ENCODE measurements at places on chromosomes 12 and 14. TPM values are rescaled to one million over a fixed set of nuclear protein-coding genes. Genes with fewer than 3 reads are reported as not detected.

The HNF1A gene
- not detected for total RNA-seq

DNA sequence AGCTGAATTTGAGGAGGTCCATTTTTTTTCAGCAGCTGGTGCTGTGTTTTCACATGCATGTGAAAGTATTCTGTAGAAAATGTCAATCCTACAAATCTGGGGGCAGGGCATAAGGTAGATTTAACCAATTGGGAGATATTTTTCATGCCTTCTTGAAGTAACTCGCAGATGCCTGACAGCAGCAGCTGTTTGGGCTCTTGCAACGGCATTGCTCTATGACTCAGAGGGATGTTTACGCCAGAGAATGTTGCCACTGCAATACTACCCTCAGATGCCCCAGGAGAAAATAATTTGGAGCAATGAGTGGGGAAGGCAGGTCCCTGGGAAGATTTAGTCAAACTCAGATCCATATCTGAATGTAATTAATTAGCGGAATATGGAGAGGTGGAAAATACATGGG is 42.5 kb upstream of the MYBPC1 start:
- DNase-seq: peak; percentile 27

DNA sequence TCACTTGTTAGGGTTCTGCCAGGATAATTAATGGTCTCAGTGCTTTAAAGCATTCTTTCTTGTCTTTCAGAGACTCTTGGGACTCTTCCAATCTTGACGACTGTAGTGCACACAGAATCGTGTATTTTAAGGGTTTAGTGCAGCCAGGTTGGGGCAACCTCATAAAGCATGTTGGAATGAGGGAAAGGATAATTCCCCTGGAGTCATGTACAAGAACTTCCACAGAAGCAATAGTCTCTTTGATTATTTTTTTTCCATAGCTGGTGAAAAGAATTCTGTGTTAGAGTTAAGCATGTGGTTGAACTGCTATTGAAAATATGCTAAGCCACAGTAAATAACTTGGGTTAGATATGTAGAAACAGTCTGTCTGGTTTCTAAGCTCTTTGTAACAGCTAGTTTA is 246.8 kb upstream of the DAAM1 start:
- no peak for DNase-seq

GRCh38 chr14:78764240-78764639 is 594.1 kb downstream of the NRXN3 start:
- DNase-seq: no peak

DNA sequence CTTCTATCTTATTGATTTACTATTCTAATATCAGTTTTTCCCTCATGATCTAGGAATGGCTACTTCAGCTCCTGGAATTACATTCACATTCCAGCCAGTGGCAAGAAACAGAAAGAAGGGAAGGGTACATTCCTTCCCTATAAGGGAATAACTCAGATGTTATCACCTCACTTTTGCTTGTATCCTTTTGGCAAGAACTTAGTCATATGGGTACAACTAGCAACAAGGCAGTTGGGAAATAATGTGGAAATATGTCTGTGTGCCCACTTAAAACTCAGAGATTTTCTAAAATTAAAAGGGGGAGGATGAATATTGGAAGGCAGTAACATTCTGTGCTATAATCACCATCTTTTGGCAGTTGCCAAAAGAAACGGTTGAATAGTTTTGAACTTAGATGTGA is 85.6 kb downstream of the MSRB3 start:
- no peak for DNase-seq

DNA sequence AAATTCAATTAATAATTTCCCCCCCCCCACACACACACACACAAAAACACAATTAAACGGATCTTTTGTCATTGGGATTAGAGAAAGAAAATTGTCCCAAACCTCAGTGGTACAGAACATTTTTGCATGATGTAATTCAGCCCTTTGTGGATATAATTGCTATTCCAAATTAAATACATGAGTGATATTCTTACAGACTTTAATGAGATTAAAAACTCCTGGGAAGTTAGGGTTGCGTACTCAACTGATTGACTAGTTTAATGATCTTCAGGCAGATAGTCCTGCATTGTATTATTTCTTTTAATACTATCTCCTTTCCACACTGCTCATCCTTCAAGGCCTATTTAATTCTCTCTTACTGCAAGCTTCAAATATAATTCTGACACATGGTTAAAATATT is 711.8 kb upstream of the LRFN5 start:
- DNase-seq: no peak

DNA sequence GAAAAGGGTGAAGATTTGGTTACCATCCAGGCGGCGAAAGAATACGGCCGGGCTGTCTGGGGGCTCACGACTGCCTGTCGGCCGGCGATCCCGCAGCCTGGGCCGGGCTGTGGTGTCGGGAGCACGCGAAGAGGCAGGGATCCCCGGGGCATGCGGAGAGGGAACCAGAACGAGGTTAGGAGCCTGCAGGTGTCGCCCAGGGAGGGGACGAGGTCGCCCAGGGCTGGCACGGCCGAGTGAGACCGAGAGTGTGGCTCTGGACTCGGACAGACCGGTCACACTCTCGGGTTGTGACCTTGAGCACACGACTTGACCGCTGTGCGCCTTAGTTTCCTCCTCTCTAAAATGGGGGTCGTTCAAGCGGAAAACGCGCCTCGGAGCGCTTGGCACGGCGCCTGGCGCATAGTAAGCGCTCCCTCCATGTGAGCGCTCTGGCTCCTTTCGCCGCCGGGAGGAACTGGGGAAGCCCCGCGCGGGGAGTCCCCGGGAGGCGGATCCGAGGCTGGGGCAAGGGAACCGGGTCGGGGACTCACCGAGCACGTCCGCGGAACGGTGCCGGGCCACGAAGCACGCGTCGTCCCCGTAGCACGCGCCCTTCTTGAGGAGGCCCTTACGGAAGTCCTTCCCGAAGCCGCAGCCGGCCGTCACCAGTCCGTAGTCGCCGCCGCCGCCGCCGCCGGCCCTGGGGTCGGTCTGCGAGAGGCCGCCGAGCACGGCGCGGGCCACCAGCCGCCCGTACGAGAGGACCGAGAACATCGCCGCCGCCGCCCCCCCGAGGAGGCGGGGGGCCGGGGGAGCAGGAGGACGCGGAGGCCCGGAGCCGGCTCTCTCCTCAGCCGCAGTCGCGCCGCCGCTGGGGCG is 612 bp downstream of the PPTC7 start:
- peak; percentile 59 for DNase-seq

DNA sequence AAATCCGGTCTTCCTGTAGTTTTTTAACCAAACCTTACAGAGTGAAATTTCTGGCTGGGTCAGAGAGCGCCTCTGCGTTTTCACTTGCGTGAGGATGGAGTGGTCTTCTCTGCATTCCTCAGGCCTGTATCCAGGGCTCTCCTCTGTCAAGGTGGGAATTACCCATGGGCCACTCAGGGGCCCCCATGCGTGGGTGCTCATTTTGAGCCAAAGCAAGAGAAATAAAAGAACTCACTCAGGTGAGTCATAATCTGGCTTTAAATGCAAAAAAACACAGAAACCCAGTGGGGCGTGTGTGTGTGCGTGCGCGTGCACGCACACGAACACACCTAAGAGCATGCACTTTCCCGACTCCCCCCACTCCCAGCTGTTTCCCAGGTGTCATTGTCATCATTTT is 104.0 kb upstream of the PWP1 start:
- no peak for DNase-seq

DNA sequence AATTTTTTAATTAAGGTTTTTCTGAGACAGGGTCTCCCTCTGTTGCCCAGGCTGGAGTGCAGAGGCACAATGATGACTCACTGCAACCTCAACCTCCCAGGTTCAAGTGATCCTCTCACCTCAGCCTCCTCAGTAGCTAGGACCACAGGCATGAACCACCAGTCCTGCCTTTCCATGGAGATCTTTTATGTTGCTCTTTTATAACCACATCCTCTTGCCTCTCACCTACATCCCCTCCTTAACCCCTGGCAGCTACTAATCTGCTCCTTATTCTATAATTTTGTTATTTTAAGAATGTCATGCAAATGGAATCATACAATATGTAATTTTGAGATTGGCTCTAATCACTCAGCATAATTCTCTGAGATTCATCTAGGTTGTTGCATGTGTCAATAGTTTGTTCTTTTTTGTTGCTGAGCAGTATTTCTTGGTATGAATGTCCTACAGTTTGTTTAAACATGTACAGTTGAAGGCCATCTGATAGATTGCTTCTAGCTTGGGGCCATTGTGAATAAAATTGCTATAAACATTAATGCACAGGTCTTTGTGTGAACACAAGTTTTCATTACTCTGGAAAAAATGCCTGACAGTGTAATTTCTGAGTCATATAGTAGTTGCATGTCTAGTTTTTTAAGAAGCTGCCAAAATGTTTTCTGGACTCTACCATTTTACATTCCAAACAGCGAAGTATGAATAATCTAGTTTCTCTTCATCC is 249.2 kb upstream of the AMIGO2 start:
- no peak for DNase-seq

- no peak for DNase-seq
Observed at GRCh38 chr12:49825360-49825970, 2.7 kb downstream of the NCKAP5L start.

GRCh38 chr14:64680013-64680713 is 24.1 kb upstream of the PLEKHG3 start:
- no peak for DNase-seq

- no peak for DNase-seq
Observed at GRCh38 chr14:34036319-34036766, 85.5 kb upstream of the EGLN3 start.

GRCh38 chr12:94230357-94230905 is 82.1 kb downstream of the PLXNC1 start:
- no peak for DNase-seq

DNA sequence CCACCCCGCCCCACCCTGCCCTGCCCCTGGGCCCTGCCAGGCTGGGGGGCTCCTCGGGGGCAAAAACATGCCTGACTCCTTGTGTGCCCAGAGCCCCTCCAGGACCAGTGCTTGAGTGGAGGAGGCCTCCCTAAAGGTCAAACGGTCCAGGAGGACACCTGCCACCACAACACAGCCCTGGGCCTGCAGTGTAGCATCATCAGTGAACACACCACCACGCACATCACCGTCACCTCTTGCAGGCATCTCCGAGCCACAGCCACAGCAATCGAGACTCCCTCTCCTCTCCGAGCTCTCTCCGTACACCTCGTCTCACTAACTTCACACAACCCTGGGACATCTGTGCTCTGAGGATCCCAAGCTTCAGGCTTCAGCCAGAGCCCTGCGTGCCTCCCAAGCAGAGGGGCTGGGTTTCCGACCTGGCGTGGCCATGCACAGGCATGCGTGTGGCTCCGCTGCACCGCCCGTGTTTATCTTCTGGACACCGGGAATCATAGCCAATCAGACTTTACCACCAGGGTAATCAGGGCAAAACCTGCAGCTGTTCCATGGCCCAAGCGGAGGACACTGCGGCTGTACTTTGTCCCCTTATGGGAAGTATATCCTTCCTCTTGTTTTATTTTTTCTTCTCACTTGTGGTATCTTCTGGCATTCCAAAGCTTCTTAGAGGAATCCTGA is 6.2 kb upstream of the DIO3 start:
- DNase-seq: no peak

The NKX2-1 gene
- total RNA-seq: not detected

The TCL1B gene
- total RNA-seq: not detected

GRCh38 chr12:70577283-70577634 is 60.0 kb downstream of the PTPRB start:
- no peak for DNase-seq

DNA sequence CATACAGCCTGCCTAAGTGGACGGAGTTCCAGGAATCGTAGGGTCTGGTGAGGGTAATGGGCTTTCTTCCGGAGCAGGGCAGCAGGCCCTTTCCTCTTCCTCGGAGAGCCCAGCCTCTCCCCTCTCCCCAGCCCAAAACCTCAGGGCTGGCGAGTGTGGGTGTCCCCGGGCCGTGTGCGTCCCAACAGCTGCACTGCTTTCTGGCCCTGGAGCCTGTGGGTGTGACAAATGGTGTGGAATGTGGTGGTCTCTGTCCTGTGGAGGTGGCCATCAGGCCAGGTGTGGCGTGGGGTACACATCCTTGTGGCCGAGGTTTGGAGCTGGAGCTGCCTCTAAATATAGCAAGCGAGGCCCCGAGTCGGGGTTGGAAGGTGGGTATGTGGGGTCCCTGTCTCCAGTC is 8.5 kb downstream of the ORAI1 start:
- no peak for DNase-seq

DNA sequence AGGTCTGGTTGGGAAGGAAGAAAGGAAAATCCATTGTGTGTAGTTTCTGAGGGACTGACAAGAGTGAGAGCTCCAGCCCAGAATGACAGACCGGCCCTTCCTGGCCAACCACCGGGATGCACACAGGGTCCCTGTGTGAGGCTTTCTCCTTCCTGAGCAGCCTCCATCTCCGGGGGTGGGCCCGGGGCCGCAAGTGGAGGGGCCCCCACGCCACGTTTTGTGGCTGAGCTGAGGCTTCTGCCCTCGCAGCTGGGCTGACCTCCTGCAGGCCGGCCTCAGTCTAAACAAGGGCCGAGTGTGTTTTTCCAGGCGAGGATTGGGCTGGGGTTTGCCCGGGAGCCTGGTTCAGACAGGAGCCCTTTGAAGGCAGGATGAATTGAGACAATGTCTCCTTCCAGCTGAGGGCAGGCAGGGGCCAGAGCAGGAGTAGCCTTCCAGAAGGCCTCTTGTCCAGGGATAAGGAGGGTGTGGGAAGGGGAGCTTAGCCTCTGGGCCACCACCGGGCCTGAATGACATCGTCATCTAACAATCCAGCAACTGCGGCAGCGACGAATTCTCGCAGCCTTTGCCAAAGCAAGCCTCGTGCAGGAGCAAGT is 96.5 kb upstream of the NCOR2 start:
- DNase-seq: no peak

DNA sequence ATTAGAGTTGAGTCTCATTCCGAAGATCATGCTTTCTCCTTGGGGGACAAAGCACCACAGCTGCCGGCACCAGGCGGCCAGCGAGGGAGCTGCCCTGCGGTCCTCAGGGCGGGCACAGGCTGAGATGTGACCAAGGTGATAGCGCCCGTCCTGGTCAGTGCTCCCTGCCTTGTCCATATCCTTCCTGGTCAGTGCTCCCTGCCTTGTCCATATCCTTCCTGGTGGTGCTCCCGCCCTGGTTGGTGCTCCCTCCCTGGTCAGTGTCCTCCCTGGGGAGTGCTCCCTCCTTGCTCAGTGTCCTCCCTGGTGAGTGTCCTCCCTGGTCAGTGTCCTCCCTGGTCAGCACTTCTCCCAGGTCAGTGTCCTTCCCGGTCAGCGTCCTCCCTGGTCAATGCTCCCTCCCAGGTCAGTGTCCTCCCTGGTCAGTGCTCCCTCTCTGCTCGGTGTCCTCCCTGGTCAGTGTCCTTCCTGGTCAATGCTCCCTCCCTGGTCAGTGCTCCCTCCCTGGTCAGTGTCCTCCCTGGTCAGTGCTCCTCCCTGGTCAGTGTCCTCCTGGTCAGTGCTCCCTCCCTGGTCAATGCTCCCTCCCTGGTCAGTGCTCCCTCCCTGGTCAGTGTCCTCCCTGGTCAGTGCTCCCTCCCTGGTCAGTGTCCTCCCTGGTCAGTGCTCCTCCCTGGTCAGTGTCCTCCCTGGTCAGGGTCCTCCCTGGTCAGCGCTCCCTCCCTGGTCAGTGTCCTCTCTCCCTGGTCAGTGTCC is 92.2 kb downstream of the ADGRD1 start:
- no peak for DNase-seq

All from lower leg skin (tissue), 4 donors.